ENCODE measurements at places on chromosomes 5 and 9.

DNA sequence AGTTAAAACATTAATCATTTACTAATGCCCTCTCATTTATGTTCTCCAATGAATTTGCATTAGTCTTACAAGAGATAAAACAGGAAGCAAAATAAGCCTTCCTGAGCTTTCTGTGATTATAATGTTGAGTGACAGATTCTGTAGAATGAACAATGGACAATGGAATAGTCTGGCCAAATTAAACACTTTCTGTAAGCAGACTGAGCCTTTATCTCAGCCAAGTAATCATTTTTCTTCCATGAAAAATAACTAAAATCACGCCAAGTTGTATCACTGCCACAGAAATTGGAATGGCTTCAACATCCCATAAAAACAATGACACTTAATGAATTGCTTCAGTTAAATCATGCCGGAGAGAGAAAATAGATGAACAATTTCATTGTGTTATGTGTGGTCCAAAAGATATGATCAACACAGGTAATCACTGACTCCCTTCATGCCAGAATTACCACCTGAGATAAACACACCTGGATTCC, 63.0 kb downstream of the TSSK1B start:
- no peak for DNase-seq

- no peak for DNase-seq
These were observed 197.4 kb downstream of the CSNK1G3 start for GRCh38 chr5:123709422-123709821.

GRCh38 chr5:87081511-87082372, 185.9 kb upstream of the RASA1 start:
- no peak for DNase-seq

DNA sequence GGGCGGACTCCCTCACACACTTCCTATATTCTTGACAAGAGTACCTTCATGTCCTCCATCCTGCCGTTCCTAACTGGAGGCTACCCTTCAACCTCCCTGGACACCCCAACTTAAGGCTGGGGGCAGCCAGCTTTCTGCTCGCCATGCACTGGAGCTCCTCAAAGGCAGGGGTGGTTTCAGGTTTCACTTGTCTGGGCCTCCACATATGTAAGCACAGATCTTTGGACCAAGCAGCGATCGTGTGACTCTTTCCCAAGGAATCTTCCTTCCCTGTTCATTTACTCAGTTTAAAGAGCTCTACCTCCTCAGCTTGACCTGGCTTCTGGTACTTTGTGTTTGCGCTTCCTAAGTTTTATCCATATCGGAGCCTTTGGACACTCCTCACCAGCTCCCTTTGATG, 34.2 kb upstream of the TRPC7 start:
- DNase-seq: no peak

GRCh38 chr5:58318468-58318867, 141.4 kb downstream of the PLK2 start:
- DNase-seq: no peak

DNA sequence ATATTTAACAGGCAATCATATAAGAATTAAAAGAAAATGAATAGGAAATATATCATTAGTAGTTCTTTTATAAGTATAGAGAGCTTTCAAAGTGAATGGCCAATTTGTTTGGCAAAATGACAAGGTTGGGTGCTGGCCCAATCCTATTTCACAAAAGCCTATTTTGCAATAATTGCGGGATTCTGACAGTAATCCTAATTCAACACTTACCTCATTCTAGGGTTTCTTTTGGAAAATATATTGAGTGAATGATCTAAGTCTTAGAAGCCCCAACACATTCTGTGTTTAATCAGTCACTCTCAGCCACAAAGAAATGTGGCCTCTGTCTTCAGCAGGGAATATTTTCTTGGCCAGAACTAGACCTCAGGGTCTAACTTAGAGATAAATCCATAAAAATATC, 835.9 kb upstream of the ZNF608 start:
- DNase-seq: no peak
